Progenitor cell of endocrine pancreas (in vitro differentiated cells): ENCODE measurements at places on chromosomes 16 and 17. TPM values are rescaled to one million over a fixed set of nuclear protein-coding genes. Genes with fewer than 3 reads are reported as not detected.

GRCh38 chr16:12458591-12459358, 344.9 kb downstream of the CPPED1 start:
- no peak overlapping the region for H3K4me3 ChIP-seq
- no peak for DNase-seq
- H3K27me3 ChIP-seq: no peaks in the 10 kb centered on the region
- H3K36me3 ChIP-seq: no peaks in the 10 kb centered on the region
- no peaks in the 10 kb centered on the region for H3K4me1 ChIP-seq

- peaks cover 17% of the 10 kb centered on the region for H3K27me3 ChIP-seq
- DNase-seq: no peak
- H3K36me3 ChIP-seq: no peaks in the 10 kb centered on the region
- H3K4me1 ChIP-seq: peaks cover 2% of the 10 kb centered on the region
Observed at GRCh38 chr17:73369111-73369521, 57.3 kb upstream of the CDC42EP4 start.

The TMIGD1 gene
- total RNA-seq: not detected in 2 replicates

The SLC35G6 gene
- not detected in 2 replicates for total RNA-seq
